WTC11 (cell line): ENCODE measurements at places on chromosomes 6 and 20. TPM values are rescaled to one million over a fixed set of nuclear protein-coding genes. Genes with fewer than 3 reads are reported as not detected.

The KCNS1 gene
- 1.2 to 2.1 TPM (median 2.1 TPM) in 3 replicates for total RNA-seq

- DNase-seq, result no peak
Observed at GRCh38 chr6:39834278-39834677, 42.1 kb downstream of the DAAM2 start.

The MRPL2 gene
- total RNA-seq, result 107 to 131 TPM (median 112 TPM) in 3 replicates

The PAK1IP1 gene
- 24.8 to 30.4 TPM (median 24.9 TPM) in 3 replicates for total RNA-seq

- no peak for DNase-seq
Observed at GRCh38 chr6:83872386-83873118, 13.1 kb downstream of the CYB5R4 start.

DNA sequence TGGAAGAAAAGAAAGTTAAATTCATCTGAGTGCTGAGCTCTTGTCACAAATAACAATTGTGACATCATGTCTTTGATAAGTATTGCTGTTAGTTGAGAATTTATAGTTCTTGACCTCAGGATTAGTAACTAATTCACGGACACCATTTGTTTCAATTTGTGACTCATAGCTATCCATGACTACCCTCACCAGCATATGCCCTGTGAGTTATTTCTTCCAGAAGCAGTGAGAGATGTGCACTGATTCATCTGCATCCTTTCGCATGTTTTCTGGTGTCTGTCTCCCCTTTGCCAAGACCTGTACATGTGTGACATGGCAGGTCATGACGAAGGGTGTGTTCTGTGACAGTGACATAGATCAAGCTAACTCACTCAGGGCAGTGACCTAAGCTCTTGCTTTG is 86.9 kb downstream of the SOBP start:
- DNase-seq, result no peak

The ATP6V1G2 gene
- total RNA-seq, result 2.7 to 4.1 TPM (median 4.0 TPM) in 3 replicates

The CFAP206 gene
- total RNA-seq, result not detected in 3 replicates

DNA sequence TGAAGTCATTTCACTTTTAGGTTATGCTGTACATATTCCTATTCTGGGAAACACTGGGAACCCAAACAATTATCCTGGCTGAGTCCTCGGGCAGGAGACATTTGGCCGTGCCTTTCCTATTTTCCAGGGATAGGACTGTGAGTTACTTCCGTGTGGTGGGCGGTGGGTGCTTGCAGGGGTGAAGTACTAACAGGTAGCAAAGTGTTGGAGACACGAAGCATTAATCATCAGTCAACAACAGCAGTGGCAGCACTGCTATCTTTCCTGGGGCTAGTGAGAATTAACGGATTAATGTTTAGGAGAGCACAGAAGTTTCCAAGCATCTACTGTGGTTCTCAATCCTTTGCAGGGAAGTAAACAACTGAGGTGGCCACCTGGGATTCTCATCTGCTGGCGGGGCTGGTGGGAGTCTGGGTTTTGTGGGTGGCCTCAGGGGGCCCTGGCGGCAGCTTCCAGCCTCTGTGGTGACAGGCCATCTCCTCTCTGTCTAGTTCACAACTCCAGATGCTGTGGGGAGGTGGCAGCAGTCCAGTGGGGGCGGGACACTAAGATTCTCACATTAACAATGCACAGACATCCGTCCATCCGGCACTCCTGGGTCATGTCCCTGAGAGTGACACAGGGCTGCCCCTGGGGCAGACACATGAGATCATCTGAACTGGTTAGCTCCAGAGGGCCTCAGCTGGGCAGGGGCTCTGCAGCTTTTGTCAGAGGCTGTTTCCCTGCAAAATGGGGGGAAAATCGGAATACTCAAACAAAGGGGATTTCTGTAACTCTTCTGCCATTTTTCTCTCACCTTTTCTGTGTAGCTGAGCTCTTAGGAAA is 90.9 kb downstream of the GJA10 start:
- no peak for DNase-seq

DNA sequence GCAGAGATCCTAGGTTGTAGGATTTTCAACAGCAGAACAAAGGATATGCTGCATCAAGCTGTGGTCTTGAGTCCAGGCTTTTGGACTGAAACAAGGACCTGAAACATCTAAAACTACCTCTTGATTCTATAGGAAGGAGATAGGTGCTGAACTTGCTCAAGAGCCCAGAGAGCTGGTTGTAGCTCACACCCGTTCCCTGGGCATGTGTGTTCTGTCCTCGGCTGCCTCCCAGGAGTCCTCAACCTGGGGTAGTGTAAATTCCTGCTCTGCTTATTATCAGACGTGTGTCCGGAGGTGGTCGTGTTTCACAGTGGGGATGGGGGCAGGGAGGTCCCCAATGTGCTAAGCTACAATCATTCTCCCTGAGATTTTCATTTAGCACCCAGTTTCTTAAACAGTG is 4.8 kb downstream of the NOP56 start:
- no peak for DNase-seq

GRCh38 chr20:33919653-33920052 is 74.1 kb upstream of the RALY start:
- no peak for DNase-seq

The HLA-DPA1 gene
- total RNA-seq, result 4.4 to 5.4 TPM (median 4.9 TPM) in 3 replicates

The UNC93A gene
- total RNA-seq, result 0.70 to 3.1 TPM (median 1.8 TPM) in 3 replicates

The TINAG gene
- not detected in 3 replicates for total RNA-seq

DNA sequence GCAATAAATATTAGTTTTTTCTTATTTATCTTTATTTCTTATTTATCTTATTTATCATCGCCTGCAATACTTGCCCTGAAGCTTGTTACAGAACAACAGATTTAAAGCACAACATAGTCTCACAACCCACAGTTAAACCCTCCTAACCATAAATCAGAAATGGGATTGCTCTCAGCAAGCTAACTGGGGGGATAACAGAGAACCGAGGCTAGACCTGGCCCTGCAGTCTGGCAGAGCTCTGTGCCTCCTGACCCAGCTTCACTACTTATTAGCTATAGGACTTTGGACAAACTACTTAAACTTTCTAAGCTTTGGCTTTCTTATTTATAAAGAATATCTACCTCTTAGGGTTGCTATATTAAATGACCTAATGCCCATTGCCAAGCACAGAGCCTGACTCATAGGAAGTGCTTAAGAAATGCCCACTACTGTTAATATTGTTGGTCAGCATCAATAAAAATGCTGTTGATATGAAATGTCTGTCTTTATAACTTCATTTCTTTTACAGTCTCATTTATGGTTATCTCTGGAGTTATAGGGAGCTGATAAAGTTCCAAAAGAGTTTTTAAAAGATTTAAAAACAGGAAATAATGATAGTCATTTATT is 87.9 kb upstream of the BEND6 start:
- DNase-seq, result no peak

DNA sequence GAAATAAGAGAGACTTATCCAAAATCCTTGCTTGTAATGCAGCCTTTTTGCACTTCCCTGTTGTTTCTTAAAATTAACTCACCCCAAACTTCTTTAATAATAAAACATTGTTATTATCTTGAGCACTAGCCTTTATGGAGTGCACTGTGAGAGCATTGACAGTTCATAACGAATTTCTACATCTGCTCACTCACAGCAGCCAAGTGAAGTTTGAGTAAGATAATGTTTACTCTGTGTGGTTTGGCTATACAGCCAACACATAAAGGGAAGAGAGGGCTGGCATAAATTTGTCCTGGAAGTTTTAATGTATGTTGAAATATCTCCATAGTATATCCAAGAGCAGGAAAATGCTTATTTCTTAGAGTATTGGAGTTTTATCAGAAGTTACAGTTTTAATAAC is 227.9 kb downstream of the FRK start:
- no peak for DNase-seq

GRCh38 chr6:120816794-120817193 is 517.5 kb downstream of the TBC1D32 start:
- no peak for DNase-seq

The MAS1 gene
- 0.53 to 0.68 TPM (median 0.62 TPM) in 3 replicates for total RNA-seq

The NRN1 gene
- 0.21 to 0.66 TPM (median 0.50 TPM) in 3 replicates for total RNA-seq

DNA sequence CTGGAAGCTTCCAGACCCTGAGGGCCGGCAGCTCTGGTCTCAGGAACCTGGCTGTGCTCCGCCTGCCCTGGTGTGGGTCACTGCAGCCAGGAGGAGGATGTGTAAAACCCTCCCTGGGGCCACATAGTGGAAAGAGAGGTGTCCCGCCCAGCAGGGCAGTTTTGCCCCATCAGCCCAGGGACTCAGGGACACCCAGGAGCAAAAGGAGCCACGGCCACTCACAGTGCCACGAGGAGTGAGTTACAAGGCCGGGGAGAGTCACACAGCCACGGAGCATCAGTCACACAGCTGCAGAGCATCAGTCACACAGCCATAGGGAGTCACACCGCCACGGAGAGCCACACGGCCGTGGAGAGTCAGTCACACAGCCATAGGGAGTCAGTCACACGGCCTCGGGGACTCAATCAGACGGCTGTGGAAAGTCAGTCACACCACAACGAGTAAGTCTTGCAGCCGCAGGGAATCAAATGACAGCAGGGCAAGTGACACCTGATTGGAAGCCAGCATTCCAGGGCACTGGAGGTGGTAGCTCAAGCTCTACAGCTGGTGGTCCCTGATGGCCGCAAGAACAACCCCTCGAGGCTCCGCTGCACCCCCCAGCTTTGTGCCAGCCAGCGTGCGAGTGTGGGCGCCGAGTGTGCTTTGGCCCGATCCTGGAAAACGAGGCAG is 60.9 kb downstream of the DLL1 start:
- no peak for DNase-seq

DNA sequence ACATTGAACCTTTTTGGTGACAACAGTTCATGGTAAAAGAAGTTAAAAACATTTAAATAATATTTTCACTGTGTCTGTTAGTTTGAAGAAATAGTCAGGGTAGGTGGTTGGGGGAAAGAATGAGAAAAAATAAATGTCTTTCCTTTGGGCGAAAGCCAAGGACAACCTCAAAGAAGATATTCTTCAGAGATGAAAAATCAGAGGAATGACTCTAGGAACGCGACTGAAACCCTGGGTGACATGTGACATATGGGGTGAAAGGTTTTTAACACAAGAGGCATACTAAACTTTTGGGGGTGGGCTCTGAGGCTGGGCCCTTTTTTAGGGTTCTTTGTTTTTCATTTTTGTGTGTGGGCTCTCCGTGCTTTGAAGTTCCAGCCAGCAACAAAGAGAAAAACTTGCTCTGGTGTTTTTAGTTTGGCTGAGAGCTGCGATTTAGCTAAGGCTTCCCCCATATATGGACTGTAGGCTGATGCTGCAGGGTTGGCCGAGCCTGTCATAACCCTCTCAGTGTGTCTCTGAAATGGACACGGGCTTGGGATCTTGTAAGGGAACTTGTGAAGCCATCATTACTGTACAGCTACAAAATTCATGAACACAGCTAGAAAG is 610.1 kb upstream of the ARID1B start:
- DNase-seq, result no peak

The CARMIL1 gene
- 35.1 to 37.6 TPM (median 36.2 TPM) in 3 replicates for total RNA-seq

DNA sequence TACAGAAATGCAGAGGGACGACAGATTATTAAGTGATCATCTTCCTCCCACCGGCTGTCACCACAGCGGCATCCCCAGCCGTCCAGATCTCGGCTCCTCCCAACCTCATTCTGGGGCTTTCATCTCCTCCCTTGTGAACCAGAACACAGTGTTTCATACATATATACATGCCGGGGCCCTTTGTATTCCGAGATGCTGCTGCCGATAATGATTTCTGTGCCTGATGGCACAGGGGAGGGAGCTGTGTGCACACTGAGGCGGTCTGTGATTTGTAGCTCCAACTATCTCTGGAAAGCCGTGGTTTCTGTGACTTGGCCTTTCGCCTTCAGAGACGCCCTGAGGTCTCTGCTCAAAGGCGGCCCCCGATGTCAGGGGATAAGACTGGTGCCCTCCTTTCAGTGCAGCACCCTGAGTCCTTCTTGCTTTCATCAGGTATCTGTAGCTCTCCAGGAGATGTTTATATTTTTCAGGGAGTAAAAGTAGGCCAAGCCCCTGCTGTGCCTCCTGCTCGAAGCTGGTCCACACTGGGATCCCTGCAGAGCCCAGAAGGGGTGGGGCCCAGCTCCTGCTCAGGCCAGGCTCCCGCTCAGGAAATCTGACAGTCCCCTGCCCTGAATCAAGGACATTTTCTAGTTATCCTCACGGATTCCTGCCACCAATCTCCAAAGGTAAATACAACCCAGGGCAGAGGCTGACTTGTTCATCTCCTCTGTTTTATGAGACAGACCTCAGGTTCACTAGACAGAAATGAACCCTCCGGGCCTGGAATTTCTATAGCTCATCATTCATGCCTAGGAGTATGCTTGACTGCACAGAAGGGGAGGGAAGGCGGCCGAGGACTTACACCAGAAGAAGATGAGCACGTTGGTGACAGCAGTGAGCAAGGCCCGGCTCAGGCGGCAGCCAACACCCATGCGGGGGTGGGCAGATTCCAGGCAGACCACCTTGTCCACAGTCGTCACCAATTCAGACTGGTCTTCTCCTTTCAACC is 11.2 kb downstream of the LEMD2 start:
- DNase-seq, result no peak

DNA sequence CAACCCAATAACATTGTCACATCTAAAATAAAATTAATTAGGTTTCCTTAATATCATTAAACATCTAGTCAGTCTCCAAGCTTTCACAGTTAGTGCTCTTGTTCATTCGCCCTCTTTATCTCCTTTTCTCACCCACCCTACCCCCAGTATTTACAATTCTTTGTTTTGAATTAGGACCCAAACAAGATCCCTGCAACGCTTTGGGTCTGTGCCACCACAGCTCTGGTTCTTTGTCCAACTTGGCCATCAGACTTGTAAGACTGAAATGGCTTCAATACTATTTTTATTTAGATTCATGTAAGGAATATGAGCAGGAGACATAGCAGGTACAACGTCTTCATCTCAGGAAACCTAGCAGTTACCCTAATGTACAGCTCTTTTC is 276.5 kb downstream of the CDKAL1 start:
- no peak for DNase-seq

- peak; percentile 58 for DNase-seq
Observed at GRCh38 chr6:37141281-37142049, 28.5 kb upstream of the PIM1 start.

- no peak for DNase-seq
Observed at GRCh38 chr20:13101706-13102105, 92.9 kb downstream of the SPTLC3 start.

- no peak for DNase-seq
Observed at GRCh38 chr6:13380761-13381160, 52.4 kb upstream of the TBC1D7 start.

The LCA5 gene
- total RNA-seq, result 3.6 to 4.2 TPM (median 3.8 TPM) in 3 replicates

- no peak for DNase-seq
Observed at GRCh38 chr6:4727671-4728435, 48.4 kb upstream of the CDYL start.

DNA sequence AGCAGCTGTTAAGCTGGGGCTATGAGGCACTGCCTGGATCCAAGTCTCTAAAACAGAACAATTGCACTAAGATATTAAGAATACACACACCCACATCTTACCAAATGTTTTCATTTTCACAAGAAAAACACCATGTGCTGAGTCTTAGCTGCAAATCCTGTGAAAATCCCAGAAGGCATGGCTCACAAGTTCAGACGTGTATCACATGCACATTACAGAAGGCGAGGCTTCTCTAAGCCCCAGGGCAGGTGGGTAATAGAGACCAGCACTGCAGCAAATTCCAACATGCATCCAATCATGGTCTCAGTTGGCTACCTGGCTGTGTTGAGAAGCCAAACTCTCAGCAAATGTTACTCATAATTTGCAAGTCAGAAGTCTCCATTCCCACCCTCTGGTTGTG is 16.2 kb upstream of the CST3 start:
- DNase-seq, result no peak

The KHDC1L gene
- 0.28 TPM in 1 of 3 replicates, not detected in the others for total RNA-seq
